Stimulated activated CD4-positive, alpha-beta T cell treated with anti-CD3 and anti-CD28 coated beads, TNF-alpha, amount 100 ng/mL, for 4 hours (primary cell): ENCODE measurements at places on chromosomes 12 and 14.
A peak's percentile ranks its signal among the peaks of the same experiment; 100 is the strongest.

DNA sequence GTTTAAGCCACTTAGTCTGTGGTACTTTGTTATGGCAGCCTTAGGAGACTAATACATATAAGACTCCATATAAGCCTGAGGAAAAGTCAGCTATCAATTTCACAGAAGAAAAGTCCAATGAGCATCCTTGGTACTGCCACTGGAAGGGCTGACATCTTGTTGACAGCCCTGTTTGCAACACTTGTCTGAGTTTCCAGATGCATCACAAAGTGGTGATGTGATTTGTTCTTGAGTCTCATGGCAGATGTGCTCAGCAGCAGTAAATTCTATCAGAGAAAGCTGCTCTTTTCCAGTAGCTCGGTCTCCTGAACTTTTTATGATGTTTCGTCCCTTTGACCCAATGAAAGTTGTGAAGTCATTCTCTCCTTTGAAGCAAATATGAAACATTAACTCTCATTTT, 54.3 kb downstream of the STON2 start:
- no peak for DNase-seq

DNA sequence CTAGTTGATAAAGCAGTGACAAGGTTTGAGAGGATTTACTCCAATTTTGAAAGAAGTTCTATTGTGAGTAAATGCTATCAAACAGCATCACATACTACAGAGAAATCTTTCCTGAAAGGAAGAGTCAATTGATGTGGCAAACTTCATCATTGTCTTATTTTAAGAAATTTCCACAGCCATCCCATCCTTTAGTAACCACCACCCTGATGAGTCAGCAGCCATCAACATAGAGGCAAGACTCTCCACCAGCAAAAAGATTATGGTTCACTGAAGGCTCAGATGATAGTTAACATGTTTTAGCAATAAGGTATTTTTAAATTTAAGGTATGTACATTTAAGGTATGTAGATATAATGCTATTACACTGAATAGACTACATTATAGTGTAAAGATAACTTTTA, 122.1 kb upstream of the ARHGAP5 start:
- DNase-seq, result no peak

DNA sequence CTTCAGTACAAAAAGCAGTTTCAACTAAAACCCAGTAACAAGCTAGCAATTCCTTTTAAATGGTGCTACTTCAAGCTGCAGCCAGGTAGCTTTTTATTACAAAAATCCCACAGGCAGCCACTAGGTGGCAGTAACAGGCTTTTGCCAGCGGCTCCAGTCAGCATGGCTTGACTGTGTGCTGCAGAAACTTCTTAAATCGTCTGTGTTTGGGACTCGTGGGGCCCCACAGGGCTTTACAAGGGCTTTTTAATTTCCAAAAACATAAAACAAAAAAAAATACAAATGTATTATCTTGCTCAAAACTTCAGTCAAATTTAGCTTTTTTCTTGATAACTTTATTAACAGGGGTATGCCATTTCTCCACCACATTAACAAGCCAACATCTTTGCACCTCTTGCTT, 3.6 kb upstream of the CLEC4E start:
- peak; percentile 56 for DNase-seq

- peak; percentile 43 for DNase-seq
Observed at GRCh38 chr12:102948941-102949352, 8.5 kb upstream of the ASCL1 start.

GRCh38 chr12:57319678-57320469, 68.9 kb upstream of the STAC3 start:
- no peak for DNase-seq

DNA sequence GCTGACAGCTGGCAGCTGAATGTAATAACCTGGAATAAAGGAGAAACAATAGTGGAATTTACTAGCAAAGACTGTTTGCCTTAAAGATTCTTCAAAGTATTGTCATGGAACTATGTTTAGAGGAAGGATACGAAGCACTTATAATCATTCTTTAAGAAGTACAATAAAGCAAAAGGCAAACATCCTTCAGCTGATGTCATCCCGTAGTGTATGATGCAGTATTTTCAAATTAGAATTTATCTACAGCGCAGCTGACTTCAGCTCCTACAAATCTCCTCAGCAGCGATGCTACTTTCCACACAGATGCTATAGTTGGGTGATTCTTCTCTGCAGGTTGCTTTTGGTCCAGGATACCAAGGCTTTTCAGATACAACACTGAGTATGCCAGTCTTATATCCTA, 31.5 kb downstream of the CLEC1A start:
- DNase-seq, result no peak

- DNase-seq, result no peak
Observed at GRCh38 chr14:42222924-42223471, 616.3 kb downstream of the LRFN5 start.

DNA sequence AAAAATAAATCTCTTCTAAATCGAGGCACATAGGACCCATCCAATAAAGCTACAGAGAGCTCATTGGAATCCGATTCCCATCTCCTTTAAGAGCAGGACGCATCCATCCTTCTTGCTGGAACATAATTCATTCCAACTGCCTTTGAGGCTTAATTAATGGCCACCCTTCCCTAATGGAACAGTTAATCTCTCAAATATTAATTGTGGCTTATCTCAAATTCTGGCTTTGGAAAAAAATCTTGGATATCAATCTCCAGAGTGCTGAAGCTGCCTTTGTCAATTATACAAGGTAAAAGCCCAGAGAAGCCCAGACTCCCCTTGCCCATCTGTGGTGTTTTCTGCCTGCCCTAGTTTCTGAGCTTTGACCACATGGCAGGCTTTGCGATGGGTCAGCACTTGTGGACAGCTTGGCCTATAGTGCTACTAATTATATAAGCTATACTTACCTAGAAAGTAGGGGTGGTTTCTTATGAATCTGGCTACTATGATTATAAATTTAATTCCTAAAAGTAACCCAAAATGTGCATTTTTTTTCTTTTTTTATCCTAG, 246.3 kb downstream of the NUAK1 start:
- DNase-seq, result no peak

DNA sequence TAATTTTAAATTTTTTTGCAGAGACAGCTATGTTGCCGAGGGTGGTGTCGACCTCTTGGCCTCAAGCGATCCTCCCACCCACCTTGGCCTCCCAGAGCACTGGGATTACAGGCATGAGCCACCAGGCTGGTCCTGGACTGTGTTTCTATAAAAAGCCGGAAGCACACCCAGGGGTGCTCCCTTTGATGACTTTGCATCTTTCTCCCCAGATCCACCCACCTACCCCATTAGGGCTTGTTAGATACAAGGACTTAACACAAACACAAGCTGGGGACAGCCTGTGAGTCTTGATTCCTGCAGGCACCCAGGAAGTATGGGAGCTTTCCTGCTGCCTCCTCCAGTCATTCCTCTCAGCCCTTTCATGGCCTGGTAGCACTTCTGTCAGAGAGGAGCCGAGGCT, 67.0 kb downstream of the MAP1LC3B2 start:
- DNase-seq, result no peak

- DNase-seq, result no peak
Observed at GRCh38 chr12:34342048-34342447, 319.8 kb downstream of the ALG10 start.

GRCh38 chr12:66013224-66013623, 117.3 kb downstream of the LLPH start:
- no peak for DNase-seq

DNA sequence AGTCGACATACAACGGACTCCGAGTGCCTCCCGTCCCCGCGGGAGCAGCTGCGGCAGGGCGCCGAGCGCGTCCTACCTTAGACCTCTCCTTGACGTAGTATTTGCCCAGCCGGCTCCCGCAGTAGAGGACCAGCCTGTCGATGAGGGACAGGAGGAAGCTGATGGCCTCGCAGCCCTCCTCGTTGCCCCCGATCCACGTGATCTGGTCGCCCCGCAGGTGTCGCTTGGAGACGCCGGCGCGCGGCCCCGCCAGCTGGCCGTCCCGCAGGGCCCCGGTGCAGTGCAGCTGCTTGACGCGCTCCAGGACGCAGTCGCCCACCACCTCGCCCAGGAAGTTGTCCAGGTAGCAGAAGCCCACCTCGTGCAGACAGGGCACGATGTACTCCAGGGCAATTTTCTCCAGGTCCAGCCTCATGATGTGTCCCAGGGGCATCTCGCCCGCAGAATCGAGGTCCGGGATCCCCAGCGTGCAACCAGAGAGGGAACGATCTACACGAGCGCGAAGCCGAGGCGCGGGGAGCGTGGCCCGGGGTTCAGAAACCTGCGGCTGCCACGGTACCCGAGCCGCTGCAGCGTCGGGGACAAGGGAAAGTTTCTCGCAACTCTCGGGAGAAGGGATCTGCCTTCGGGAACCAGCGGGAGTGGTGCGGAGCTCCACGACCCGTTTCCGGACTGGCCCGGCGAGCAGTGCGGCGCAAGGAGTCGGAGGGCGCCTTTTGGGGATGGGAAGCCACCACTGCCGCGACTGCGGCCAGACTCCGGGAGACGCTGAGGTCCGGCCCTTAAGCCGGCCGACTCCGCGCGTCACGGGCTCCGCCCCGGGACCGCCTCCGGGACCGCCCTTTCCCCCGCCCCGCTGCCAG, at the start of gene EGLN3:
Gene EGLN3 (minus strand): TSS at position 755 of the 863 bp plus-strand sequence. CDS start 322 bp downstream, at position 433.
- peak; percentile 16 for DNase-seq

GRCh38 chr12:49903700-49904423, at the start of gene FAIM2:
TSS of gene FAIM2 (minus strand) at chr12:49903900. CDS start at chr12:49903792, 108 bp downstream.
- peak; percentile 27 for DNase-seq

GRCh38 chr12:76518699-76519098, 40.9 kb downstream of the OSBPL8 start:
- no peak for DNase-seq

DNA sequence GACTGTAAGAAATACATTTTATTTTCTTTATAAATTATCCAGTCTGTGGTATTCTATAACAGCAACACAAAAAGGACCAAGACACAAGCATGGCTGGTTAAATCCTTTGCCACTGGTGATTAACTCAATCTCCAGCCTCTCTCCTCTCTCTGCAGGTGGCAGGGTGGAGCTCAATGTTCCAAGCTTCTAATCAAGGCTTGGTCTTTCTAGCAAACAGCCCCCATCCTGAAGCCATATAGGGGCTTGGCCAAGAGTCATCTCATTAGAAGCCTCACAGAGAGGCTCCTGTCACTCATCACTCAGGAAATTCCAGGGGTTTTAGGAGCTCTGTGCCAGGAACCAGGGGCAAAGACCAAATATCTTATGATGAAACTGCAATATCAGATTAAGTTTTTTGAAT, 12.0 kb downstream of the C12orf75 start:
- DNase-seq, result no peak

- no peak for DNase-seq
Observed at GRCh38 chr12:121801595-121802484, 2.0 kb upstream of the SETD1B start.

GRCh38 chr12:87768501-87769287, 260.5 kb downstream of the C12orf50 start:
- no peak for DNase-seq

- DNase-seq, result no peak
Observed at GRCh38 chr14:33393895-33394368, 455.3 kb downstream of the NPAS3 start.
